ENCODE measurements at places on chromosomes 1 and 21. TPM values are rescaled to one million over a fixed set of nuclear protein-coding genes. Genes with fewer than 3 reads are reported as not detected.

- DNase-seq: no peak
Measured at GRCh38 chr1:55399346-55399745, 184.2 kb upstream of the USP24 start.

GRCh38 chr1:47853059-47853458, 144.1 kb downstream of the TRABD2B start:
- no peak for DNase-seq

GRCh38 chr1:197620714-197621163, 154.5 kb downstream of the DENND1B start:
- no peak for DNase-seq

- DNase-seq: no peak
Measured at GRCh38 chr1:68168545-68169171, 63.7 kb downstream of the WLS start.

- no peak for DNase-seq
Measured at GRCh38 chr1:18354612-18355011, 126.1 kb upstream of the KLHDC7A start.

The KRTAP26-1 gene
- polyA plus RNA-seq: not detected

Measured in right renal pelvis (tissue), 4 donors.